ENCODE measurements at places on chromosomes 6 and 20. TPM values are rescaled to one million over a fixed set of nuclear protein-coding genes. Genes with fewer than 3 reads are reported as not detected.

Gene SDCBP2
- polyA plus RNA-seq, result 10.3 TPM

Gene TGM3
- not detected for polyA plus RNA-seq

Gene LRRN4
- polyA plus RNA-seq, result 1.6 TPM

Gene FAM83C
- not detected for polyA plus RNA-seq

Gene FGD2
- polyA plus RNA-seq, result 0.97 TPM

Gene BANF2
- not detected for polyA plus RNA-seq

DNA sequence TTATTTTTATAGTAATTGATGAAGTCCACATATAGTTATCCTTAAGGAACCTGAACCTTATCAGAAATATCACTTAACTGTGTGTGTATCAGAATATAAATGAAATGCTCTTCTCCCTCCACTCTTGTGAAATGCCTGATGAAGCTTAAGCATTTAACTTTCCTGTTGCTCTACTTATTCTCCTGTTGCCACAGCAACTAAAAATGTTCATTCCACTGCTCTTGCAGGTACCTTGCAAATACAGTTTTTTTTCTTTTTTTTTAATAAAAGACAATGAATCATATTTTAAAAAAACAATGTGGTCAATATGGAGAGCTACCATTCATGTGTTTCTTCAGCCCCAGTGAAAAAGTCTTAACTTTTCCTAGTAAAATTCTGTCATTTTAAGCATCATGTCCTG, 210.3 kb downstream of the RFPL4B start:
- H3K4me1 ChIP-seq, result no peaks in the 10 kb centered on the region
- no peak overlapping the region for H3K27ac ChIP-seq
- H3K4me3 ChIP-seq, result no peak overlapping the region
- no peak for DNase-seq
- no peaks in the 10 kb centered on the region for H3K27me3 ChIP-seq
- no peaks in the 10 kb centered on the region for H3K36me3 ChIP-seq

DNA sequence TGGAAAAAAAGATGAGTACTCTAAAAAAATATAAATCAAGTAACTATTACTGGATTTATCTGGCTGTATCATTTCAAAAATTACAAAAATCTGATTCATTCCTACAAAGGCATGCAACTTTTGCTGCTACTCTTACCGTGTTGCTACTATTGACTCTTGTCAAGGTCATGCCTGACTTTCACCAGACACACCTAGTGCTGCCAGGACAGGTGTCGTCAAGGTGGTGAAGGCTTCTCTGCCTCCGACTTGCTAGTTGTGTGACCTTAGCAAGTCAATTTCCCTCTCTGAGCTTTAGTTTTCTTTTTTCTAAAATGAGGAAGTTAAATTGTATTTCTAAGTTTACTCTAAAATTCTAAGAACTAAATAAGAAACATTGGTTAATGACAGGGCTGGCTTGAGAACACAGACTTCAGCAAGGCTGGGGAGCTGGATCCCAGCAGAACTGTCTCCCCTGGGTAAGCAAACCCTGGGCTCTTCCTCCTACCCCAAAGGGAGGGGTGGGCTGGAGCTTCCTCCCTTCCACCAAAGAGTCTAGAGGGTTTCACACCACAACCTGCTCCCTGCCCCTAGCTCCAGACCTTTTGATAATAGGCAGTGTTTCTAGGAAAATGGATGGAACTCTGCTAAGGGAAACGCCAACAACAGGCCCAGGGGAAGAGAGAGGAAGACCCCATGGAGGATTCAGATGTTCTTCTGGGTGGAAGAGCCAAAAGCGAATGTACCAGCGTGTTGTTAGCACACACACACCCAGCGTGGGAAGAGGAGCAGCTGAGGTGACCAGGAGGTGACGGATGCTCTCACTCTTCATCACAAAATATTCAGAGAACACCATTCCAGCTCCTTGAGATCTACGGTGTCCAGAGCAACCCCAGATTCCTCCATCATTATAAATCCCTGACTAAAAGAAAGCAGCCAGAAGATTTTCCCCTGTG, 47.9 kb upstream of the CITED2 start:
- H3K27me3 ChIP-seq, result no peaks in the 10 kb centered on the region
- H3K36me3 ChIP-seq, result no peaks in the 10 kb centered on the region
- H3K4me1 ChIP-seq, result no peaks in the 10 kb centered on the region
- H3K4me3 ChIP-seq, result no peak overlapping the region
- no peak overlapping the region for H3K27ac ChIP-seq

GRCh38 chr6:5531853-5532375, 270.6 kb downstream of the FARS2 start:
- no peak overlapping the region for H3K4me3 ChIP-seq
- no peak overlapping the region for H3K27ac ChIP-seq
- no peak for DNase-seq

DNA sequence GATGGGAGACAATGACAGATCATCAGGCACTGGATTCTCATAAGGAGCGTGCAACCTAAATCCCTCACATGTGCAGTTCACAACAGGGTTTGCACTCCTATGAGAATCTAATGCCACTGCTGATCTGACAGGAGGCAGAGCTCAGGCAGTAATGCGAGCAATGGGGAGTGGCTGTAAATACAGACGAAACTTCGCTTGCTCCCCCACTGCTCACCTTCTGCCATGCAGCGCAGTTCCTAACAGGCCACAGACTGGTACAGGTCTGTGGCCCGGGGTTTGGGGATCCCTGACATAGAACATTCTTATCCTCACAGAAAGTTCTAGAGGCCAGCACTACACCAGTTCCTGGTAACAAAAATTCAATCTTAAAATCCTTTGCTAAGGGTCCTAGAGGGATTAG, 23.2 kb downstream of the RRAGD start:
- H3K36me3 ChIP-seq, result no peaks in the 10 kb centered on the region
- no peak overlapping the region for H3K27ac ChIP-seq
- no peak for DNase-seq
- H3K4me1 ChIP-seq, result no peaks in the 10 kb centered on the region

GRCh38 chr6:88238065-88238464, 71.9 kb upstream of the CNR1 start:
- H3K27ac ChIP-seq, result no peak overlapping the region
- peak; percentile 17 for DNase-seq
- no peaks in the 10 kb centered on the region for H3K27me3 ChIP-seq
- H3K4me3 ChIP-seq, result no peak overlapping the region

DNA sequence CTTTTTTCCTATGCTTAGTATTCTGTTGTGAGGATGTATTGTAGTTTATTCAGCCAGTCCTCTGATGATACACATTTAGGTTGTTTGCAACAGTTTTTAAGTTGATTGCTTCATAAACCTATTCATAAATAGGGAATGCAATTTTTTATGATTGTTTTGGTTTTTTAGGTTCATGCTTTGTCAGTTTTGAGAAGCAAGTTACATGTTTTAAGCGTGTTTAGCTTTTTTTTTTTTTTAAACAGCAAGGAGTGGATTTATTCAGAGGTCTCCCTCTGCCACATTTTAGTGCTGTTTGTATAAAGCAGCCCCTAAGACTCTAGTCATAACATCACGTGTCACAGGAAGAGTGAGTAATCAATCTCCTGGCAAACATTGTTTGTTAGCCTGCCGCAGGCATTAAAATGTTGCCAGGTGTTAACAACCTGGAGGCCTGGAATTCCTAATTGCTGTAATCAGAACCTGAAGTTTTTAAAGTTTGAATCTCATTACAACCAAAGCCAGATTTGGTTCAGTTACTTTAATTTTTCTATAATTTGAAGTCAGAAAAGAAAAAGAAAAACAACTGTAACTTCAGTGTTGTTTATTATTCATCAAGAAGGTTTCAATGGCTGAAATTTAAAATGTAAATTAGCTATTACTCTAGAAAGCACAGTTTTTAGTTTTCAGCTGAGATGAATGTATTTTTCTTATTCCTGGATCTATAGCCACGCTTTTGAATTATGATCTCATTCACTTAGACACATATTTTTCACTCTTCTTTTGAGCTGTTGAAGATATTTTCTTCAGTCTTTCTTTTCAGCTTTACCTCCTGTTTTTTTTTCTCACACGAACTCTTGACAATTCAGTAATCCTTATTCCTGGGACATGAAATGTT, 59.2 kb downstream of the KCNS1 start:
- H3K4me3 ChIP-seq, result no peak overlapping the region
- H3K36me3 ChIP-seq, result no peaks in the 10 kb centered on the region
- H3K27ac ChIP-seq, result no peak overlapping the region
- peak; percentile 62 for DNase-seq
- H3K4me1 ChIP-seq, result no peaks in the 10 kb centered on the region

GRCh38 chr6:33272275-33273128, 627 bp downstream of the RPS18 start:
- peak overlapping the region; percentile 84 for H3K4me3 ChIP-seq
- peak overlapping the region; percentile 39 for H3K27ac ChIP-seq
- no peaks in the 10 kb centered on the region for H3K27me3 ChIP-seq

GRCh38 chr6:165769401-165769800, 106.4 kb upstream of the PDE10A start:
- no peak for DNase-seq
- H3K27me3 ChIP-seq, result no peaks in the 10 kb centered on the region
- no peaks in the 10 kb centered on the region for H3K36me3 ChIP-seq
- no peaks in the 10 kb centered on the region for H3K4me1 ChIP-seq
- no peak overlapping the region for H3K27ac ChIP-seq

DNA sequence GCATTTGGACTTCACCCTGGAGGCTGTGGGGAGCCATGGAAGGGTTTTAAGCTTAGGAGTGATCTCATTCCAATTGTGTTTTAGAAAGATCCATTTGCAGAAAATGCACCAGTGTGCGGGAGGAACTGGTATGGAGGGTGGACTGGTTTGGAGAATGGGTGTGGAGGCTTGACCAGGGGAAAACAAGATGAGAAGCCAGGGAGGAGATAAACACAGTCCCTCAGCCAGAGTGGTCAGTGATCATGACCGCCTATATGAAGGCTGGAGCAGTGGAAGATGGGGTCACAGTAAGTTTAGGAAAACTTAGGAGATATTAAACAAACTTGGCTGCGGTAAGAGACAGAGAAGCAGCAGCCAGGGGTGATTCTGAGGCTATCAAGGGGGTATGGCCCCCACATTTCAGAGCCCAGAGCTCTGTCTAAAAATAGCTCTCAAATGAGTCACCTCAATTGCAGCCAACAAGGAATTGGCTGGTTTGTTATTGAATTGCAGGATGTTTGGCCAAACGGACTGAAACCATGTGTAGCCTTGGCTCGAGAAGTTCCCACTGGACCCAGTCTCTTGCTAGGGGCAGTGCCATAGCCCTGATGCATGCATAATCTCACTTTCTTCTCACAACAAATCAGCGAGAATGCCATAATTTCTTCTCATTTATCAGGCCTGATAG, 159.9 kb upstream of the TOP1 start:
- no peaks in the 10 kb centered on the region for H3K27me3 ChIP-seq
- no peaks in the 10 kb centered on the region for H3K4me1 ChIP-seq
- H3K4me3 ChIP-seq, result no peak overlapping the region
- no peaks in the 10 kb centered on the region for H3K36me3 ChIP-seq
- DNase-seq, result peak; percentile 52
- no peak overlapping the region for H3K27ac ChIP-seq

- no peaks in the 10 kb centered on the region for H3K4me1 ChIP-seq
- H3K27me3 ChIP-seq, result peaks cover 2% of the 10 kb centered on the region
- no peak overlapping the region for H3K4me3 ChIP-seq
- peak; percentile 90 for DNase-seq
- no peaks in the 10 kb centered on the region for H3K36me3 ChIP-seq
Measured at GRCh38 chr20:64038565-64039292, 2.7 kb downstream of the C20orf204 start.

DNA sequence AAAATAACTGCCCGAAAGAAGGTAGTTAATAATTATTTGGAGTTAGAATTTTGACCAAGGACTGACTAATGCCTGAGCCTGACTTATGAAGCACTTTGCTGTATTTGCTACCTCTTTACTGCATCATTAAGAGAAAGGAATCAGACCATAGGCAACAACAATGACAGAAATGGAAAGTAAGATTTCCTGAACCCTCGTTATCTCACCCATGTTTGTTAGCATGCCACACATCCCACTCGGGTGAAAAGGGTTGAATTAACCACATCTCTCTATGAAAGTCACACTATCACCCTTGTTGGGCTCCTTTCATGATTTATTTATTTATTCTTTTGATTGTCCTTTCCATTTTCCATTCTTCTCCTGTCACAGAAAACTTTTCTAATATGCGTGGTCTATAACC, 59.6 kb downstream of the OLIG3 start:
- no peaks in the 10 kb centered on the region for H3K36me3 ChIP-seq
- H3K27me3 ChIP-seq, result no peaks in the 10 kb centered on the region
- H3K27ac ChIP-seq, result no peak overlapping the region
- no peak overlapping the region for H3K4me3 ChIP-seq
- no peaks in the 10 kb centered on the region for H3K4me1 ChIP-seq
- no peak for DNase-seq

DNA sequence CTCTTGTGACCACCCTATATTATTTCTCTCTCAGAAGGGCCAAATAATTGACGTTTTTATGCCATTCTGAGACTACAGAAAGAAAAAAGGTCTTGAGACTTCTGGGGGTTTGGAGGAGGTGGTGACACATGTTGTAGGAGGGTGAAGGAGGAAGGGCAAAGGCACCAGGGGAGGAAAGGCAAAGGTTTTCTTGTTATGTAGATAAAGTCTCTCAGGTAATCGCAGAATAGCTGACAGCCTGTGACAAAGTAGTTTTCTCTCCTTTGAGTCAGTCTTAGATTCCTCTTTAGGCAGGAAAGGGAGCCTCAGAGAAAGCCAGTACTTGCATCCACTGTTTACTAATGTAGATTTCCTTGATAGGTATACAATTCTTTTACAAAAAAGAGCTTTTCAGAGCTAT, 23.6 kb downstream of the OR2B2 start:
- DNase-seq, result no peak
- peaks cover 12% of the 10 kb centered on the region for H3K4me1 ChIP-seq
- no peaks in the 10 kb centered on the region for H3K27me3 ChIP-seq
- no peak overlapping the region for H3K27ac ChIP-seq

DNA sequence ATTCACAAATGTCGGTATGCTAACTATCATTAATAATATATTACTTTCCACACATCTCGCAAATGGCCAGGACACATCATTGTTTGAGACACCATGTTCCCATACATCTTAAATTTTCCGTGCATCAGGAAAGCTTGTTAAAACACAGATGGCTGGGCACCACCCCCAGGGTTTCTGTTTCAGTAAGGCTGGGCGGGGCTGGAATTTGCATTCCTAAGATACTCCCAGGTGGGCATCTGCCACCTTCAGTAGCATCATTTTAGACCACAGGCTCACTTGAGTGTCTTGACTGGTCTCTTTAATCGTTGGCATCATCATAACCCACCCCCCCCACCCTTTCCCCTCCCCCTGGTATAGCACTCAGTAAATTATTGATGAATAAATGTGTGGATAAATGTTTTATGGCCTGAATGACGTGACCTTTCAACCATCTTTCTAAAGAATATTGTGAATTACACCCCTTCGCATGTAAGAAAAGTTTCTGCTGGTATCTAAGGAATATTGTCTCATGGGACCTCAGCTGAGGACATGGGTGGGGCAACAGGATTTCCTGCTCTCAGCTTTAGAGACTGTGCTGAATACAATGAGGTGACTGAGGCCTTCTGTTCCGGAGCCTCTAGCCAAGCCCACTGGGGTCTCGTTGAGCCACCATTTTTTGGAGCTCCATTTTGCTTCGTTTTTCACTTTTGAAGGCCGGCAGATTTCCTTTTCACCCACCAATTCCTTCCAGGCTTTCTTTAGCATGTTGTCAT, 124.1 kb upstream of the NEDD9 start:
- H3K27me3 ChIP-seq, result no peaks in the 10 kb centered on the region
- H3K4me1 ChIP-seq, result no peaks in the 10 kb centered on the region
- no peak for DNase-seq
- no peaks in the 10 kb centered on the region for H3K36me3 ChIP-seq
